ENCODE measurements at places on chromosomes 2 and 18. TPM values are rescaled to one million over a fixed set of nuclear protein-coding genes. Genes with fewer than 3 reads are reported as not detected.

Gene DUSP11
- 6.7 TPM for polyA plus RNA-seq

Gene GALNT14
- 0.86 TPM for polyA plus RNA-seq

GRCh38 chr2:169254774-169255173 is 107.6 kb downstream of the LRP2 start:
- DNase-seq, result no peak

- no peak for DNase-seq
Observed at GRCh38 chr2:223008956-223009355, 43.0 kb upstream of the KCNE4 start.

DNA sequence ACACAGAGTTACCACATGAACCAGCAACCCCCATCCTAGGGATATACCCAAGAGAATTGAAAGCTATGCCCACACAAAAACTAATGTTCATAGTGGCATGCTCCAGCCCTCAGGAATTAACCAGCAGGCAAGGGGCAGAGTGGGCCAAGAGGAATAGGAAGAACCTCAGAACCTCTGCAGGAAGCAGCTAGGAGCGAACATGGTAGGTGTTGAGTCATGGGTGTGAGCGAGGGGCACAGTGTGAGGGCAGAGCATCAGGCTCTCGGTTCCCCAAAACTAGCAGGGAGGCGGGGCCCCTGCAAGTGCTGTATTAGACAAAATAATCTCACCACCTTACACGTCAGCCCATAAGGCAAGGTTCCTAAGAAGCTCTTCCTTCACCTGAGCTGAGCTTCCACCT is 5.6 kb upstream of the RUFY4 start:
- no peak for DNase-seq

DNA sequence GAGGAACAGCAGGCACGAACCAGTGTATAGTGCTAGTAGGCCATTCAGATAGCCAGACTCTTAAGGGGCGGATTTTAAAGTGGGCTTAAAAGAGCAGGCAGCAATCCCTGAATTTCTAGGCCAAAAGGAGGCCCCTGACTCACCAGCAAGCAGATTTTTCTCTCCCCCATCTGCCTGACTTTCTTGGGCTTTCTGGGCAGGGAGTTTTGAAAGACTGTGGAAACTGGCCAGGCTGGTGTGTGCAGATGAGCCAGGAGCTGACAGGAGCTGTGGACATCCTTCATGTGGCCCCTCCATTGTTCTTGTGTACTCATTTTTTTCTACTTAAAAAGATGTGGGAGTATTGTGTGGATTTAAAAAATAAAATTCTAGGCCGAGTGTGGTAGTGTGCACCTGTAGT is 59.0 kb downstream of the GLI2 start:
- DNase-seq, result no peak

GRCh38 chr2:196987649-196988364 is 61.3 kb upstream of the PGAP1 start:
- no peak for DNase-seq

- DNase-seq, result no peak
Observed at GRCh38 chr18:45107425-45107824, 426.7 kb downstream of the SETBP1 start.
